ENCODE measurements at places on chromosomes 1 and 21.
A peak's percentile ranks its signal among the peaks of the same experiment; 100 is the strongest.

DNA sequence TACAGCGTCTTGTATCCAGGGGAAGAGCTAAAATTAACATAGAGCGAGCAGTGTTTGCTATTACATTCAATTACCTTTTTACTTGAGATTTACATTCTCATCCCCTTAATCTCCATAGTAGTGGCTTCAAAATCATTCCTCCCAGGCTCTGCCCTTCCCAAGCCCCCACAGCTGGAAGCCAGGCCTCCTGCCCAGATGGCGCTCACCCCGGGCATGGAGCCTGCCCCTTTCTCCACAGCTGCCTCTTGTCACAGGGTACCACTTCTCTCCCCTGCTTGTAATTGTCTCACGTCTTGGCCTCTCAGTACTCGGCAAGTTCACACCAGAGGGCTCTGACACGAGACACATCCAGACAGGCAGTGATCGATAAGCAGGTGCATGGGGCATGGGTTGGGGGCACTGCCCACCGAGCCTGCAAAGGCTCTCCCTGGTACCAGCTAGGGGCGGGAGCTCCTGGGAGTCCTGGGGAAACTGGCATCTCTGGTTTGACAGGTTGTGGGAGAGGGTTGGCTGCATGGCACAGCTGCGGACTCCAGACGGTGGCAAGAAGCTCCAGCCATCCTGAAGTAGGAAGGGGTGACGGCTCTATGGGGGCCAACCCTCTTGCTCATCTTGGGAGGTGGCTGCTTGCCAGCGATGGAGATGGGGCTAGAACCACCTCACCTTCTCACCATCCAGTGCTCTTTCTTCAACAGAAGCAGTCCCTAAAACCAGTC, 20.1 kb downstream of the CASZ1 start:
- no peak for DNase-seq

DNA sequence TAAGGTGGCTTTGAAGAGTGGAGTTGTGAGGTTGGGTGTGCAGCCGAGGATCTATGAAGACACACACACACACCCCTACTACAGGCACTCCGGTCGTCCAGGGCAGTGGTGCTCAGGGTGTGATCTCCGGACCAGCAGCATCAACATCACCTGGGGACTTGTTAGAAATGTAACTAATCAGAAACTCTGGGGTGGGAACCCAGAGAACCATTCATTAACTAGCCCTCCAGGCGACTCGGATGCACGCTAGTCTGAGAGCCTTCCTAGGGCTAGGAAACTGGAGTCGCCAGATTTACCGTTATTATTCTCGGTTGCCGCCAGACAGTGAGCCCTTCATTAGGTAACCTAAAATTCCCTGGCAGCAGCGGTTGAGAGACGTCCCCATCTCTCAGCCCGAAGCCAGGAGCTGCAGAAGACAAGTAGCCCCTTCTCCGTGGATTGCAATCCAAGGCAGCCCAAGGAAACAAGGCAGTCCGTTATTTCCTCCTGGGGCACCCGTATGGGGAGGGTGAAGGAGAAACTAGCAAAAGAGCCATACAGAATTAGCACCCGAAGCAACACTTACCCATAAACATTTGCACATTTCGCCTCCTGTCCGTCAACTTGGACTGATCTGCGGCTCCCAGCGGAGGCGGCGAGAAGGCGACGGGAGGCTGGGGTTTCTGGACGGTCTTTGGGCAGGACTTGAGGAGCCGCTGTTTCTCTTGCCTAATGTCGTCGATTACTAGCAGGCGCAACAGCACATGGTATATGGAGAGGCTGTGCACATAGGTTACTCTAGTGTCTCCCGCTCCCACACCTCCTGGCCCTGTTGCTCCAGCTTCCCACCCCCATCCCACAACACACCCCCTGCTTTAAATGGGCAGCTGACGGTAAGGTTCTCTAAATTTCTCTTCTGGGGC, 2.9 kb upstream of the CCN1 start:
- peak; percentile 58 for DNase-seq

DNA sequence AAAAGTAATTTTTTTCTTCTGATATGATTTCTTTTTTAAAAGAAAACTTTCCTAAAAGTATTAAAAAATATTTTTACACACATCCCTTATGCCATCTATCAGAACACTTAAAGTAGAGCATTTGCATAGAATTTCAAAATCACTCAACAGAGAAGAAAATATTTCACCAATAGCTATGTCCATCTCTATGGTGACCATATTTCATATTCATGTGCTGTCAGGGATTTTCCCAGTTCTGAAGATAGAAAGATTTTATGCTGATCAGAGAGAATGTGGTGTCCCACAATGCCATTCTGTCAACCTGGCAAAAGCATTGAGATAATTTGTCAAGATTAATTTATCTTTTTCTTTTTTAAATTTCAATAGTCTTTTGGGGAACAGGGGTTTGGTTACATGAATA, 87.0 kb downstream of the C4BPA start:
- no peak for DNase-seq

DNA sequence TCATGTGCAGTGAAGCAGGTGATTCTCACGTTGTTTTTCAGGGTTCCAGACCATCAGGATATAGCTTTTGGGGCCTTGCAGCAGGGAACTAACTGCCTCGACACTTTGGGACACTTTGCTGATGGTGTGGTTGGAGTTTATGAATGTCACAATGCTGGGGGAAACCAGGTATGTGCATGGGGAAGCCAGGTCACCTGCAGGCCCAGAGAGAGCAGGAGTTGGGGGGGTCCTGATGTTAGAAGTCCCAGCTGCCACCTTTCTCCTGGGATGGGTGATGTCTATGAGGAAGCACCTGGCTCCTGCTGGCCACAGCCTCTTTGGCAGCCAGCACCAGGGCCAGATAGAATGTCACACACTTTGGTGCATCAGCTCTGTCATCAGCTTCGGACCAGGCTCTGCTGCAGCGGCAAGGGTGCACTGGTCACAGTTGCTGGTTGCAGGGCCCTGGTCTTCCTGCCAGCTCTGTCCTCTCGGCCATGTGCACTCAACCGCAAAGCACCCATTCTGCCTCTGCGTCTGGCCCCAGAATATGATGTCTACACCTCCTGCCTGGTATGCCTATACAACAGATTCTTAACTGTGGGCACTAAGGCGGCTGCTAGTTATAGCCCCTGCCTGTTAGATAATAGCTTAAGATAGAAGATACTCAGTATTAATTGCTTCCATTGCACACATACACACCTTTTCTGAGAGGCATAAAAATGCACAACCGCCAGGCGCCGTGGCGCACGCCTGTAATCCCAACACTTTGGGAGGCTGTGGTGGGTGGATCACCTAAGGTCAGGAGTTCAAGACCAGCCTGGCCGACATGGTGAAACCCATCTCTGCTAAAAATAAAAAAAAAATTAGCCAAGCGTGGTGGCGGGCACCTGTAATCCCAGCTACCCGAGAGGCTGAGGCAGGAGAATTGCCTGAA, 160.7 kb downstream of the PGBD5 start:
- no peak for DNase-seq

GRCh38 chr1:68745011-68745410, 248.1 kb upstream of the DEPDC1 start:
- DNase-seq = no peak

- DNase-seq = no peak
Observed at GRCh38 chr1:110466646-110467280, 15.8 kb downstream of the PROK1 start.

Data from HFF-Myc (cell line).